ENCODE measurements at places on chromosomes 1 and 21.
A peak's percentile ranks its signal among the peaks of the same experiment; 100 is the strongest.

GRCh38 chr1:15094056-15094455 lies 59.5 kb upstream of the TMEM51 start:
- DNase-seq = no peak

- DNase-seq = no peak
Observed at GRCh38 chr1:200866521-200866920, 6.3 kb upstream of the GPR25 start.

DNA sequence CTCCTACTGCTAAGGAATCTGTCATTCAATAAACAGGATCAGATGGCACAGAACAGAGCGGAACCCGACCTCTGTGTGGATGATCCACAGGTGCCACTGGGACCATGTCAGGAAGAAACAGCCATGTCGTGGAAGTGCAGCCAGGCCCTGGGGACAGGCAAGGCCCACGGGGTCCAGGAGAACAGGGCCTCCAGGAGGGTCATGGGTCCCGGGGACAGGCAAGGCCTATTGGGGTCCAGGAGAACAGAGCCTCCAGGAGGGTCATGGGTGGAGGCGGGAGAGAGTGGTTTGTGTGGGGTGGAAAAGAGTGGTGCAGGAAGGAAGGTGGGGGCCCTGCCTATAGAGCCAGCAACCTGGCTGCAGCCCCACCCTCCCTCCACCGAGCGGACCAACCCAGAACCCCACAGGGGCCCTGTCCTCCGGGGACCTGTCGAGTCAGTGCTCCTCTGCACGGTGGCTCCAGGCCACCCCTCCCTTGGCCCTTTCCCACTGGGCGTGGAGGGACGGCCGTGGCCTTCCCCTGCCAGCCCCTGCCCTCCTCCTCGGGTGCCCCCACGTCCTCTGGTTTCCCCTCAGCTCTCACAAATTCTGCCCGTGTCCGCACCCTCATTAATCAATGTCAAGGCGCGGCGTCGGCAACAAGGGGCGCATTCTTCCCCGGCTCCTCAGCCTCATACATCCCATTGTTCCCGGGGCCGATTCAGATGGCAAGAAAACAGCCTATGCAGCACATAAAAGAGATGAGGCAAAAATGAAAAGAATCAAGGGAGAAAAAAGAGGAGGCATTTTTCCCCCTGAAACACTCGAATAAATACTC lies 146.4 kb downstream of the PRDM16 start:
- no peak for DNase-seq

DNA sequence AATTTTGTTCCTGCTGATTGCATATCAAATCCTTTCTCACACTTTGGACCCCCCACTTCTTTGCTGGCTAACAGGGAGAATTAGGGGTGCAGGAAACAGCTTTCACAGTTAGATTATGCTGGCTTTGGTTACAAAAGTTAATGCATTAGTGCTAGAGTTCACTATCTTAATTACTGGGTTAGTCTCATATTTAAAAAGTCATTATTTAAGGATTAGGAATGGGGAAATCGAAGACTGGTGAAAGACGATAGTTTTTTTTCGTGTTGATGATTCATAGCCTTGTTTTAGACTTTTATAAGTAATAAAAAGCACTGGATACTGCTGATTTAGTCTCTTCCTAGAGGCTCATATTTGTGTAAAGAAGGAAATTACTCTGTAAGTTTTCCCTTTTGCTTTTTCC lies 11.6 kb downstream of the ST6GALNAC3 start:
- DNase-seq = no peak

- no peak for DNase-seq
Observed at GRCh38 chr21:41447356-41447755, 21.3 kb downstream of the MX1 start.

GRCh38 chr1:159911326-159912070 lies 11.5 kb upstream of the CFAP45 start:
- no peak for DNase-seq

DNA sequence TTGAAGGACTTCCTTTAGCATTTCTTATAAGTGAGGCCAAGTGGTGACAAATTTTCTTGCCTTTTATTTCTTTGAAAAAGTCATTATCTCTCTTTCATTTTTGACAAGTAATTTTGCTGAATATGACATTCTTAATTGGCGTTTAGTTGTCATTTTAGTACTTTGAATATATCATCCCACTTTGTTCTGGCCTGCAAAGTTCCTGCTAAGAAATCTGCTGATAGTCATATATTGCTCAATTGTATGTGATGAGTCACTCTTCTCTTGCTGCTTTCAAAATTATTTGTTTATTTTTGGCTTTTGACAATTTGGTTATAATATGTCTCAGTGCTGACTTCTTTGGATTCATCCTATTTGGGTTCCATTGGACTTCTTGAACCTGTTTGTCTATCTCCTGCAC lies 312.6 kb downstream of the DUSP10 start:
- peak; percentile 35 for DNase-seq

DNA sequence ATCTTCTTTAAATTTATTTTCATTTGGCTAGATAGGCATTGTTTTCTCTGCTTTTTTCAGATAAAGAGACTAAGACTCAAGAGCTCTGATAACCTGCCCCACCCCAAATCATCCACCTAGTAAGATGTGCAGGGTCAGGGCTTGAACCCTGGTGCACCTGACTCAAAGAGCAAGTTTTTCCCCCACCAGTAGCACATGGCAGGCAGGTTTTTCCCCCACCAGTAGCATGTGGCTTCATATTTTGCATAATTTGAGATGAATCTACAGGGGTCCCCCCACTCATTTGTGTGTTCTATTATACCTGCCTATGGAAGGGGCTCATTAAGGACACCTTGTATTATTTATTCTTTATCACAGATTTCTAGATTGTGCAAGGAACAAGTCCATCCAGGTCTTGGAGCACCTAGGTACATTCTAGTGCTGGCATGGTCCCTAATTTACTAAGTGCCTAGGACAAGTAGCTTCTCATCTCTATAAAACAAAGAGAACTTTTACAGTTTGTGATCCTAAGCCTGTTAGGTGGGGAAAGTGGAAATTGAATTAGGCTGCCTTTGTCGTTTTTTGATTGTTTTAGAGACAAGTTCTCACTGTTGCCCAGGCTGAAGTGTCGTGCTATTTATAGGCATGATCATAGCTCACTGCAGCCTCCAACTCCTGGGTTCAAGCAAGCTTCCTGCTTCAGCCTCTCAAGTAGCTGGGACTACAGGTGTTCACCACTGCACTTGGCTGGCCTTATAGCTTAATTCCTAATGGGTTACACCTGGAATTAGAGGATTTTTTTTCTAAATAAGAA lies 13.2 kb upstream of the CTSE start:
- DNase-seq = no peak

DNA sequence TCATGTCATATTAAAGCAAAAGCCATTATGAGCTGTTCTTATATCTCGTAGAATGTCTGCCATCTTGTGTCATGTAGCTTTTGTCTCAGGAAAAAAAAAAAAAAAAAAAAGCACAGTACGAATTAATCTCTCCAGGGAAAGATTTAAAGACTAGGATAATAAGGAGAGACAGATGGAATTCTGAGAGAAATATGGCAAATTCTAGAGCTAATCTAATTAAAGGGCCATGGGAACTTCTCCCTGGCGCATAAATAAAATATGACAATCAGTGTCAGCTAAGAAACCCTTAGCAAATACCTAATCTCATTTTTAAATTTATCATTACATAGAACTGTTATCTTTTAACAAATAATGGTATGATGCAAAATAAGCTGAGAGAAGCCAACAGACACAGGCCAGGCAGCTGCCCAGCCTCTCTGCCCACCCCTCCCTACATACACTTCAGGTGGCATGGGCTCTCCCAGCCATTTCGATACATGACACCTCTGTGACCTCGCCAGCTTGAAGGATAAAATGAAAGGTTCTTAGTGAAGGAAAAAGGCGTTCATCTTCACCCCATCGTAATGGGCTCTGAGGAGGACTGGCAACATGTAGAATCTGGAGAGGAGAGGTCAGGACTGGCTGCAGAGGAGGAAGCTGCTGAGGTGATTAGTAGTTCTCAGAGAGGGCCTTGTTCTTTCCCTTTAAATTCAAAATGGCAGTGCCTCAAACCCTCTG lies 39.8 kb downstream of the DISC1 start:
- DNase-seq = no peak

DNA sequence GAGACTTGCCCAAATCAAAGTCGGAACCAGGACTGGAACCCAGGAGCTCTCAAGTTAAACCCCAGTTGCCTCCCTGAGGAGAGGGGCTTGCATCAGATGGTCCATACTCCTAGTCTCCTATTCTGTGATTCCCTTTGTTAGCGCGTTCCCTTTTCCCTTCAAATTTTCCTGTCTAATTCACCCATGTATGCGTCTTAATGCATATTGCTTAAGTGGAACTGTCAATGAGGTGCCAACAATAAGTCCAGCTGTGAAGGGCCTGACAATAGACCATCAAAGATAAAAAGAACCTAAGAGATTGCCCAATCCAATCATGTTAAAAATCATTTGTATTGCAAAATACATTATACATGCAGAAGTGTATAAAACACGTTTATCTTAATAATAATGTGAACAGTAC lies 634 bp upstream of the SPATA6 start:
- DNase-seq = no peak

- no peak for DNase-seq
Observed at GRCh38 chr21:25637851-25638659, 1.0 kb upstream of the JAM2 start.

GRCh38 chr1:18817795-18818435 lies 41.5 kb downstream of the TAS1R2 start:
- no peak for DNase-seq

- DNase-seq = peak; percentile 52
Observed at GRCh38 chr1:85372683-85373377, 92.1 kb downstream of the DDAH1 start.

- DNase-seq = no peak
Observed at GRCh38 chr1:7680207-7680954, 90.7 kb upstream of the VAMP3 start.

- no peak for DNase-seq
Observed at GRCh38 chr1:184494929-184495328, 108.1 kb downstream of the C1orf21 start.

GRCh38 chr21:42193721-42194120 lies 25.2 kb upstream of the ABCG1 start:
- DNase-seq = no peak

GRCh38 chr1:235583511-235584001 lies 66.0 kb downstream of the GNG4 start:
- peak; percentile 15 for DNase-seq

DNA sequence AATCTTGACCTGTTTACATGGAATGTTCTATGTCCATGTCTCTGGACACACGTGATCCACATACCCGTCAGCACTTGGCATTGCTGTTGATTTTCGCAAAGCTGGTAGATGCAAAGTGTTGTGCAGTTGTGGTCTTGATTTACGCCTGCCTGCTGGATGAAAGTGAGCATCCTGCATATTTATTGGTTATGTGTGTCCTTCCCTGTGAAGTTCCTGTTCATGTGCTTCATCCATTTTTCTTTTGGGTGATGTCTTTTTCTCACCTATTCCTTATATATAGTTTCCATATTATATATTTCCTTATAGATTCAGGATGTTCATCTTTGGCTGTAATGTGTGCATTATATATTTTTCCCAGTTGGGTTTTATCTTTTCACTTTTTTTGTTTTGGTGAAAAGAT lies 6.5 kb downstream of the AGPAT3 start:
- no peak for DNase-seq

All from A172 (cell line).